ENCODE measurements at places on chromosomes 3 and 15.

DNA sequence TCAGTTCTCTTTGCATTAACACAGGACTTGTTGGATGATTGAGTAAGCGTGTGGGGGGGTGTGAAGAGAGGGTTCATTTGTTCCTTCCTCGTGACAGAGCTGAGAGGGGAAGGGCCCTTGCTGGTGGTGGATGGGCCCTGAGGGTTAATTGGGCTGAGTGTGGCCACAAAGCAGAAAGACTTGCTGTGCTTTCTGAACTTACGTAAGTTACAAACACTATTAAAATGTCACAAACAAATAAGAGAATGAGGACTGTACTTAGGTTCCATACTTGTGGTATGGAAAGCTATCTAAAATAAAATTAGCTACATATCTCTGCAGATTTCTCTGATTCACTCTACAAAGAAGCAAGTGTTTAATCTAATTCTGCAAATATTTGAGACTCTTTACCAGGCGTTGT, 231.3 kb downstream of the LPP start:
- DNase-seq: no peak

- DNase-seq: no peak
These were observed 107.0 kb downstream of the RPLP1 start for GRCh38 chr15:69559440-69560190.

- no peak for DNase-seq
These were observed 131.9 kb downstream of the DNAJB8 start for GRCh38 chr3:128334766-128335165.

GRCh38 chr3:185411133-185411532, 48.2 kb downstream of the MAP3K13 start:
- DNase-seq: no peak

DNA sequence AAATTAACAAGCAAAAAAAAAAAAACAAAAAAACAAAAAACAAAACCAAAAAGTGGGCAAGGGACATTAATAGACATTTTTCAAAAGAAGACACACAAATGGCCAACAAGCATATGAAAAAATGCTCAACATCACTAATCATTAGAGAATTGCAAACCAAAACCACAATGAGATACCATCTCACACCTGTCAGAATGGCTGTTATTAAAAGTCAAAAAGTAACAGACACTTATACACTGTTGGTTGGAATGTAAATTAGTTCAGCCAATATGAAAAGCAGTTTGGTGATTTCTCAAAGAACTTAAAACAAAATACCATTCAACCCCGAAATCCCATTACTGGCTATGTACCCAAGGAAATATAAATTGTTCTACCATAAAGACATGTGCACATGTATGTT, 222.4 kb upstream of the CD96 start:
- DNase-seq: no peak

GRCh38 chr3:194570898-194571297, 62.3 kb downstream of the TMEM44 start:
- DNase-seq: no peak

GRCh38 chr3:42546691-42547213, 35.0 kb downstream of the SEC22C start:
- no peak for DNase-seq

DNA sequence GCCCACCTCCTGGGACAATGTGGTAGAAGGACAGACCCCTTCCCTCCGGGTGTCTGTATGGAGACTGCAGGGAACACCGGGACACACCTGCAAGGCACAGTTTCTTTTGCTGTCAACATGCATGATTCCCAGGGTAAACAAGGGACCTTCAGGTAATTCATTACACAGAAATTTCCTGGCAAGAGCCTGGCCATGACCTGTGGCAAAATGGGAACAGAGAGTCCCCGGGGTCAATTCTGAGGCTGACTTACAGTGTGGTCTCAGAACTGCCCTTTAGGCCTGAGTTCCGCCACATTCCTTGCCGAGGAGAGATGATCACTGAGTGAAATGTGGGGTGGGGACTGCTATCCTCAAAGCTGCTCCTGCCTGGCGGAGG, 6.3 kb downstream of the STARD5 start:
- DNase-seq: no peak

DNA sequence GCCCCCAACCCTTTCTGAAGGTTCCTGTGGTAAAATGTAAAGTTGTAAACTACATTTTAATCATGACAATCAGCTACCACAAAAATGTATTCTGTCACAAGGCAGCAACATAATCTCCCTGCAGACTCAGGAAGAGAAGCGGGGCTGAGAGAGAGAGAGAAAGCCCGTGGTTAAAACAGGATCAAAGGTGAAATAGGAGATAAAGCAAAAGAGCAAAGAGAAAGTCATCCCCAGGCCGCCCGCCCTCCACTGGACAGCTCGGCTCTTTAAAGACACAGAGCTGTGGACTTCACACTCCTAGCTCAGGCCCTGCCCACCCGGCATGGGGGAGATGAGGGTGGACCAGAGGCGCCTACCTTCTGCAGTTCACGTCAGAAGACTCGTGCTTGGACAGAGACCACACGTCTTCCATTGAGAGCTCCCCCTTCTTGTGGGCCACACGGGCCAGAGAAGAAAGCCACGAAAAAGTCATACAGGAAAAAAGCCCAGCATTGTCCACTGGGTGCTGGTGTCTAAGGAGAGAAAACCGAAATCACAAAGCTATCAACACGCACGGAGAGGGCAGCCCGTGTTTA, 29.4 kb downstream of the ABCC5 start:
- DNase-seq: no peak

DNA sequence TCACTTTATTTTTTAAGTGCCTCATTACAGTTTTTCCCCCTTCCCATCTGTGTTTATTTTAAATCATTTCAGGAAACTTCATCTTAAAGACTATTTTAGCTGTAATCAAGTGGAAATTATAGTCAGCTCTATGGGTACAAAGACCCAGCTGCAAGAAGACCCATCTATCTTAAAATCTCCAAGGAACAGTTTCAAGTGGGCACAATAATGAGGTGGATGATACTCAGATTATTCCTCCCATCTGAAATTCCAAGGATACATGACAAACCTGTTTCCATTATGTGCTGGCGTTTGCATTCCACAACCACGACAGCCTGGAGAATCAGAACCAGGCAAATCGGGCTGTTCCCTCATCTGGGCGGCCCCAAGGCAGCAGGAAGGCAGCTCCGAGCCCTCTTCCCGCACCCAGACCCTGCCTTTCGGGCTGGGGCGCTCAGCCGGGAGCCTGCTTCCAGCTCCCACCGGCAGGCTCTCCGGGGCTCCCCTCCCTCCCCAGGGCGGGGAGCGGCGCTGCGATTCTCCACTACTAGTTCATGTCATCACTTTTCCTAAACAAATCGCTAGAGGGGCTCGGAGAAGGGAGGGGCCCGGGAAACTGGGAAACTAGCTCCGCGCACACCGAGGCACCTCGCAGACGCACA, at the start of gene MGLL:
Gene MGLL, minus strand, starts transcription at position 475 of the 641 bp plus-strand sequence. Its CDS starts 197 bp downstream, at position 278.
- DNase-seq: no peak

- DNase-seq: no peak
These were observed 122.9 kb downstream of the TMCC1 start for GRCh38 chr3:129770604-129771003.

- no peak for DNase-seq
These were observed 66.1 kb downstream of the SEC22A start for GRCh38 chr3:123267821-123268220.

DNA sequence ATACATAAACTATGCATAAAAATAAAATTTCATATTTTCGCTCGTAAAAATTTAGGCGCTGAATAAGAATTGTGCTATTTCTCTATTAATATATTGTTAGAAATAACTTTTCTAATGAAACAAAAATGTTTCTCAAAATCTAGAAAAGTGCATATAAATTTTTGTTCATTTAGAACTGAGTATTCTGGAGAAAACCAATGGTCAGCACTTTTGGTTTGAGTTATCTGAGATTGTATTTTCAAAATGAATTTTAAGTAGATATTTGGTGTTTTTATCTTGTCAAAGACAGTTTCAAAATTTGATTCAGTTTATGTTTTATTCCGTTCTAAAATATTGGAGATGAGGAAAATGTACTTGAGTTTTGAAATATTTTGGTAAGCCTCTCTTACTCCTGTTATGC, 13.9 kb downstream of the MYNN start:
- DNase-seq: no peak

DNA sequence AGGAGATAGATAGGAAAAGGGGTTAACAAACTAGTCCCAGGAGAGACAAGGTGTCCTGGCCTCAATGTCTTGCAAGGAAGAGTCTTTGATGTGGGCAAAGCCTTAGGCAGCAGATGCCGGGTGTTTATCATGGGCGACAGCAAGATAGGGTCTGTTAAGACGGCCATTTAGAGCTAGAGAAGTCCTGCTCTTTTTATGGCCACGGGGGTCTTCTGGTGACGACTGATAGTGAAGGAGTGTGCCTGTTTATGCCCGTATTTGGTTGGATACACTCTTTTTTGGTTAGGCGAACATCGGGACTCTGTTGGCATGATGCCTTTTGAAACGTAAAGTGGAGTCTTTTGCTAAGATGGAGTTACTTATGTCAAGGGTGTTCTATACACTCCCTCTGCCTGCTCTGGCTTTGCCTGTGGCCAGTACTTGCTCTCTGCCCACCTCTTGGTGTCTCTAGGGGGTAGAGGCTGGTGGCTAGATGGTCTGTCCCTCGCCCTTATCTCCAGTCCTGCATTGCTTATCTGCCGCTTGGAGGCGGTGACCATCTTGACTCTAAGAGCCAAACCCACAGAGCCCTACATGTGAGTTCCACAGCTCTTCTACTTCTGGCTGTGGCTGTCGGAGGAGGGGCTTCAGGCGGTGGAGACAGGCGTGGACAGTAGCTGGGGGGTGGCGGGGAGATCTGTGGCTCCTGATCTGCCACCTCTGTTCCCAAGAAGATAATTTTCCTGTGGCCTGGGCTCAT, 55.8 kb upstream of the ZBTB38 start:
- no peak for DNase-seq

GRCh38 chr15:87167055-87167454, 1087.4 kb downstream of the AGBL1 start:
- DNase-seq: no peak

- DNase-seq: no peak
These were observed 20.4 kb downstream of the UACA start for GRCh38 chr15:70742928-70743327.

- DNase-seq: no peak
These were observed 26.7 kb downstream of the NBEAL2 start for GRCh38 chr3:47006145-47006651.

DNA sequence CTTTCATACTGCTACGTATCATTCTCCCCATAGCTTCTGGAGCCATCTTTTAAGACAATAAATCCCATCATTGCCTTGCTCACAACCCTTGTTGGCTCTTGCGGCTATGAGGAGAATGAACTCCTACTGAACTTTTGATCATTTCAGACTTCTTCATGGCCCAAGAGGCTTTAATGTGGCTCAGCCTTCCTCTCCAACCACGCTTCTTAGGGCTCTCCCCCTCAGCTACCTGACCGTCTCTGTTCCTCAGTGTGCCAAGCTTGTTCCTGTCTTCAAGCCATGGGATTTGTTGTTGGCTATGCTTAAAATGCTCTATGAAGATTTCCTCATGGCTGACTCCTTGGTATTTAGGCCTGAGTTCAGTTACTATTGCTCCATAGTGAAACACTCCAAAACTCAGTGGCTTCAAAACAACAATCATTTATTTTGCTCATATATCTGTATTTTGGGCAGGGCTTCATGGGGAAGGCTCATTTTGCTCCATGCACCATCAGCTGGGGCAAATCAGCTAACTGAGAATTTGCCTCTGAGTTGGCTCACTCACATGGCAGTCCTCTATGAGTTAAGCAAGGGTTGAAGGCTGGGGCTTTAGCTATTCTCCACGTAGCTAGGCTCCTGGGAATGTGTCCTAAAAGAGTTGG, 47.5 kb downstream of the FOXL2 start:
- DNase-seq: no peak

DNA sequence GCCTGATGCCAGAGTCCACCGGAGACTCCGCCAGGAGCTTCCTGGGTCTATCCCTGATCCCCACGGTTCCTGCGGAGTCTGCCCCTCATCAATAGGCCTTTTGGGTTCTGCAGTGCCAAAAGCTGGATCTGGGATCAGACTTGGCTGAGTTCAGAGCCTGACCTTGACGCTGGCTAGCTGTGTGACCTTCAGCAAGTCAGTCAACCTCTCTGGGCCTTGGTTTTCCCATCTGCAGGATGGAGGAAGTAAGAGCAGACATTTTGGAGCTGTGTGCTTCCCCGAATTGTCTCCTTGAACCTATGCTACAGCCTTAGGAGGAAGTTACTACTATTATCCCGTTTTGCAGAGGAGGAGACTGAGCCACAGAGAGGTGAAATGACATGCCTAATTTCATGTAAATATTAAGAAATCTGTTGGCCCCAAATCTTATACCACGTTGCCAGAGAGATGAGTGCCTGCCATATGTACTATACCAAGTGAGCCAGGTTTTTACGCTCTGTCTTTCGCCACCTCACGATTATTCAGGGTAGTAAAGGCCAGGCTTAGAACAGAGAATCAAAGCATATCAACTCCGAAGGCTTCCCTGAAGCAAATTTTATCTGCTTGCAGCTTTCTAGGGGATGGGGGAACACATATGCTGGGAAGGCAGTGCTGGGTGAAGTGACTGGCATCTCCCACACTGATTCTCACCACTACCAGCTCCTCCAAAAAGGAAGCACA, 112.5 kb downstream of the SRGAP3 start:
- DNase-seq: no peak

- DNase-seq: no peak
These were observed 24.6 kb upstream of the RSL24D1 start for GRCh38 chr15:55221090-55222011.

- no peak for DNase-seq
These were observed 4.4 kb upstream of the CLEC3B start for GRCh38 chr3:45021524-45022297.

DNA sequence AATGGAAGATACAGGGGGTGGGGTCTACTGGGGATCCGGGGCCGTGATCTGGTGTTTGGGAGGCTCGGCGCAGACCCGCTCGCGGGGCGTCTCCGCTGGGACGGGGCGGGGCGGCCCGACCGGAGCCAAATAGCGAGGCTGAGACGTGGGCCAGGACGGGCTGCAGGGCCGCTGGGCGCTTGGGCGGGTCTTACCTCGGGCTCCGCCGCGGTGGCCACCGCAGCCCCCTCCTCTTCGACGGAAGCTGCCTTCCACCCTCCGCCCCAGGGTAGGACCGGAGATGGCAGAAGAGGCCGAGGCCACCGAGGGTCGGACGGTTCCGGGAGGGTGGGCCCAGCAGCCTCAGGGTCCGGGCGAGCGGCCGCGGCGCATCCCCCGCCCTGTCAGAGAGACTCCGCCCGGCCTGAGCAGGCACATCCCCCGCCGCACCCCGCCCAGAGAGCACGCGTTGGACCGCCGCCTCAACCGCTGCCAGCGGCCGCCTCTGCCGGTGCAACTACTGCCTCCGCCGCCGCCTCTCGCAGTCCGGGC, 399 bp downstream of the MYO9A start:
- peak; percentile 40 for DNase-seq

DNA sequence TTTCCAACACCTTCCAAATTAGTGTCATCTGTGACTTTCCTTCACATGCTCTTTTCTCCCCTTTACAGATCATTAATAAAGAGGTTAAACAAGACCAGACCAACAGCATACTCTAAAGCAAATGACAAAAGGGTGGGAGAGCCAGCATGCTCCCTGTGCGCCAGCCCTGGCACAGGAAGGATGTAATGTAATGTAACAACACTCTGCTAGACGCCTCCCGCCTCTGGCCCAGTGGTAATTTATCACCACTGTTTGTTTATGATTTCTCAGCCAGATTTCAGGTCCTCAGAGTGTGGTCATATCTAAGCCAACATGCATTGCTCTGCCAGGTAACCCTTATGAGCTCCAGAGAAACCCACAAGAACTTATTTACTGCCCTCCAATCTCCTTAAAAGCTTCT, 189.5 kb upstream of the WNT5A start:
- DNase-seq: no peak

- no peak for DNase-seq
These were observed 193.1 kb downstream of the XXYLT1 start for GRCh38 chr3:195077611-195078540.

GRCh38 chr3:25033407-25034029, 394.5 kb upstream of the RARB start:
- no peak for DNase-seq

GRCh38 chr3:49606427-49606826, 52.1 kb downstream of the BSN start:
- no peak for DNase-seq

Data from activated T-helper 1 cell treated with Interleukin-2 at 50 U/mL for 16 hours (primary cell).